ENCODE measurements at places on chromosomes 5 and 9.
A peak's percentile ranks its signal among the peaks of the same experiment; 100 is the strongest.

DNA sequence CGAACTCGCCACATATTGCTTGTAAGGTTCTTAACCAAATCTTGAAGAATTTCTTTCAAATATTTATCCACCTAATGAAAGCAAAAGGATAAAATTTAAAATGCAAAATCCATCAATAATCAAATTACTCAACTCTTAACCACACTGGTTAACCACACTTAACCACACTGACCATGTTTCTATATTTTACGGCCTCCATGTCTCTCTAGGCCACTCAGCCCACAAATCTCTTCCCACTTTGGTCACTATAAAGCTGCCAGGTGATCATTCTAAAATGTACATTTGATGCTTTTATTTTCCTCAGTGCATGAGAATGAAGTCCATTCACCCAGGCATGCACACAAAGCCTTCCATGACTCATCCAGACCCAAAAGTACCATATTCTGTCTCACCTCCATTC, 56.4 kb upstream of the OR2K2 start:
- no peak for DNase-seq

- DNase-seq, result no peak
These were observed 78.7 kb downstream of the CRB2 start for GRCh38 chr9:123434619-123435240.

GRCh38 chr9:87973730-87974292, 522 bp downstream of the CDK20 start:
- peak; percentile 10 for DNase-seq

GRCh38 chr5:150593593-150593992, 46.9 kb upstream of the SYNPO start:
- DNase-seq, result no peak

- peak; percentile 85 for DNase-seq
These were observed at the start of gene HSPB3 for GRCh38 chr5:54455413-54456157. HSPB3 (plus strand) TSS chr5:54455699; CDS start chr5:54455790, 91 bp downstream.

DNA sequence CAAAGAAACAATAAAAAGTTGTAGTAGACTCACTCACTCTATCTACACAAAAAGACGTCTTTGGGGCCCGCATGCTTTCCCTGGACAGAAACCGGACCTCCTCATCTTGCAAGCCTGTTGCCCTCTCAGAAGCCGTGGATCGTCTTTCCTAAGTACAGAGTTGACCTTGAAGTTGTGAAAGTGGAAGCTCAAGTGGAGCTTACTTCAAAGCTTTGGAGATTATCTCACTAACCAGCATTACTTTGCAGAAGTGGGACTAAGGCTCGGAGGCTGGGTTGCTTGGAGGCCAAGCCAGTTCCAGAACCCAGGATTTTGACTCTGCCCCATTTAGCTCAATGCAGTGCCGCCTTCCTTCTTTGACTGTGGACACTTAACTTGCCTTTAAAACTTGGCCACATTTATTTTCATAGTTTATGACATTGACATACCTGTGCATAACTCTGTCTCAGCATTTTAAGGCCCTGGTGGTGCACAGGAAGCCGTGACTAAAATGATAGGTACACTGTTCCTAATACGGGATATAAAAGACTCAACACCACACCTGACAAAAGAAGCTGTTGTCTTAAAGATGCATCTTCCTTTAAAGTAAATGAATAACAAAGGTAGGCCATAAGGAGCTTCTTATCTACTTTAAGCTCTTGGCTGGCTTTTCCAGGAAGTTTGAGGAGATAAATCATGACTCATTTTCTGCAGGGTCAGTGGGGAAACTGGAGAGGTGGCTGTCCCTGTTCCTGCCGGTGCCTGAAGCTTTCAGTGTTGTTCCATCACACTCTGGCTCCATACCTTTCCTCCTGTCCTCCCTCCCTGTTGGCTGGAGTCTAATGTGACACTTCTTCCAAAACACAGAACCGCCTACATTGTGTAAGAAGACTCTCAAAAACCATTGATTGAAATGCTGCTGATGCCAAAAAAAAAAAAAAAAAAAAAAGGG, 10.7 kb downstream of the SLC25A25 start:
- DNase-seq, result peak; percentile 61

GRCh38 chr9:137456864-137457405, 2.2 kb downstream of the NSMF start:
- DNase-seq, result no peak

DNA sequence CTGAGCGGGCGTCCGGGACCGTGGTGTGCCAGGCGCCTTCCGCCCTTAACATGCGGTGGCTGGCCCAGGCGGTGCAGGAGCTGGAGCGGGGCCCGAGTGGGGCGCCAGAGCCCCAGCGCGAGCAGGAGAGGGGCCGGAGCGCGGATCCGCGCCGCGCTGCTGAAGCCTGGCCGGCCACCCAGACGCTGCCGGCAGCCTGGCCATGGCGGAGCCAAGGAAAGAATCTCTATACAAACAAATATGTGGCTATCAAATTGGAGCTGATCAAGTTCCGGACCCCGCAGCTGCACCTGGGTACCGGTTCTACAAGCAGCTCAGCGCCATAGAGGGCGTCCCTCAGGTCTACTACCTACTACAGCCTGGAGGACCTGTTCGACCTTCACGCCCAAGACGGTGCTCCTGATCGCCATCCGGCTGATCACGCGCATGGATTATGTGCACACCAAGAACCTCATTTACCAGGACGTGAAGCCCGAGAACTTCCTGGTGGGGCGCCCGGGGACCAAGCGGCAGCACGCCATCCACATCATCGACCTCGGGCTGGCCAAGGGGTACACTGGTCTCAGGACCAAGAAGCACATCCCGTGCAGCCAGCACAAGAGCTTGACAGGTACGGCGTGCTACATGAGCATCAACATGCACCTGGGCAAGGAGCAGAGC, 55.8 kb downstream of the JAK2 start:
- DNase-seq, result no peak

DNA sequence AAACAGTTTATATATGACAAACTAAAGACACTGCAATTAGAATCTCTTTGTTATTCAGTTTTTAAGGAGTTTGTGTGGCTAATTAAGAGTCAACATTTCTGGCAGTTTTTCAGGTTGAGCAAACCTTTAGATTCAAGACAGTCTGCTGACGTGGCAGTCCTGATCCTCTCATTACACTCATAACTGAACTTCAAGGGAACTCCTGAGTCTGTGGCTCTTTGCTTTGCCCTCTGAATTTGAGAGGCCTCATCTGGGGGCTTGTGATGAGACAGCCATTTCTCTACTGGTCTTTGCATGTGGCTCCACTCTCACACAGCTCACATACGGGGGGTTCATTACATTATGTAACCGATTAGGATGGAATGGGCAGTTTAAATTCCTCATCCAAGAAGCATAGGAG, 182.9 kb upstream of the MEF2C start:
- no peak for DNase-seq

- DNase-seq, result no peak
These were observed 36.9 kb downstream of the TGFBR1 start for GRCh38 chr9:99141849-99142248.

- DNase-seq, result no peak
These were observed 30.3 kb downstream of the VCP start for GRCh38 chr9:35042081-35042604.

- DNase-seq, result no peak
These were observed 17.9 kb downstream of the ITGA1 start for GRCh38 chr5:52805615-52806014.

DNA sequence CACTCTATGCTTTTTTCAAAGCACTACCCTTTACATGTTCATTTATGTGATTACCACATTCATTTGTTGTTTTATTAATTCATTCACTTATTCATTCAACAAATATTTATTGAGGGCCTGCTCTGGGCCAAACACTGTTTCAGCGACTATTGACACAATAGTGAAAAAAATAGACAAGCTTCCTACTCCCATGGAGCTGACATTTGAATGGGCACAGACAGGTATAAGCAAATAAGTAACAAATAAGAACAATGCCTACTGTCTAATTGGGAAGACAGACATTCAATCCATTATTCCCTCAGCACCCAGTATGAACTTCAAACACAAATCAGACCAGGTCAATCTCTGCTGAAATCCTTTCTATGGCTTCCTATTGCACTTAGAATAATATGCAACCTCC, 156.9 kb upstream of the NR3C1 start:
- DNase-seq, result no peak

GRCh38 chr5:39846144-39846543, 421.4 kb upstream of the DAB2 start:
- no peak for DNase-seq

GRCh38 chr5:172897481-172898217, 61.6 kb upstream of the RPL26L1 start:
- DNase-seq, result no peak

Measured in tongue (tissue), 3 donors.